Stimulated activated CD8-positive, alpha-beta memory T cell treated with anti-CD3 and anti-CD28 coated beads, Interleukin-4, amount 100 ng/mL, for 1 hour (primary cell): ENCODE measurements at places on chromosomes 7 and 10.

- DNase-seq = no peak
Measured at GRCh38 chr7:2445898-2446555, 30.2 kb downstream of the GRIFIN start.

DNA sequence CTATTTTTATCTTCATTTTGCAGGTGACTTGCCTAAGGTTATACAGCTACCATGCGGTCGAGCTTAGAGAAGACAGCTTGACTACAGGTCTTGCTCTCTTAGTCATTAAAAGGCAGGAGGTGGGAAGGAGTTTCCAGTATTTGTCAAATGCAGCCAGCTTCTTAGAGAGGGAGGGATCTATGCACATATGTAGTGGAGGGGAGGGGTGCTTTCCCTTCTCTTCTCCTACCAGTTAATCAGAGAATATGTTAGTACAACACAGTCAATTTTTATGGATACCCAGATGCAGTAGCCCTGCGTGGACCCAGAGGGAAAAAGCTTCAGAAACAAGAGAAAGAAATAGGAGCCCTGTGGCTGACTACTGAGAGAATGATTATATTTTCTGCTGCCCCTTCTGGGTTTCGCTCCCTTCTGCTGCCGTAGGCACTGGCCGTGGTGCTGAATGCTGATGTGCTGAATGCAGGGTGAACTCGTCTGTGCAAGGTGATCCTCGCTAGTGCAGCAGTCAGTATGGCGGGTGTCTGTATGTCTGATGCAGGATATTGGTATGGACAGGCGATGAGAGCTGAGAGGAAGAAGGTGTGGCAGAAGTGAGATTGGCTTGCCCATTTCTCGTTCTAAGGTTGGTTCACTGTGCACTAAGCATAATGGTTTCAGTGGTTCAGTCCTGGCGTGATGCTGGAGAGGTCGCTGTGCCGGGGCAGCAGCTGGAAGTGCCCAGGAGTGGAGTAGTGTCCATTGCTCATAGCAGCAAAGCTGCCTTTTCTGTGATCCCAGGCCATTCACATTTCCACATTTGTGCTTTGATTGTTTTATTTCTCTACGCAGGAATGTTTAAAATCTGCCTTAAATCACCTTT lies 189.2 kb upstream of the PODXL start:
- DNase-seq = no peak

GRCh38 chr10:60809157-60809556 lies 30.9 kb downstream of the CDK1 start:
- DNase-seq = no peak

GRCh38 chr10:3353235-3353634 lies 180.7 kb upstream of the PITRM1 start:
- no peak for DNase-seq

GRCh38 chr10:36817898-36818297 lies 307.5 kb upstream of the ANKRD30A start:
- DNase-seq = no peak

DNA sequence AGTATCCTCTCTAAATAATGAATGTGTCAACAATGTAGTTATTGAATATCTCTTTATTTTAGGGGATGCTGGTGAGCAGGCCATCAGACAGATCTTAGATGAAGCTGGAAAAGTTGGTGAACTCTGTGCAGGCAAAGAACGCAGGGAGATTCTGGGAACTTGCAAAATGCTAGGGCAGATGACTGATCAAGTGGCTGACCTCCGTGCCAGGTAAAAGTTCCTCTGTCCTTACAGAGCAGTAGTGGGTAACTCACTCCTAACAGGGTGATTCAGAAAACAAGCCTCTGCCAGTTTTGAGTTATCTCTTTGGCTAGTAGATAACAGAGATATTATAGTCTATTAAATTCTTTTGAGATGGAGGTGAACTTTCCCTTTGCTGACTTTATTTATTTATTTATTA lies 67.3 kb downstream of the AP3M1 start:
- no peak for DNase-seq
